ENCODE measurements at places on chromosomes 7 and 10. TPM values are rescaled to one million over a fixed set of nuclear protein-coding genes. Genes with fewer than 3 reads are reported as not detected.

GRCh38 chr10:109774121-109774440 lies 149.2 kb downstream of the XPNPEP1 start:
- no peak for DNase-seq

GRCh38 chr7:110861163-110861562 lies 229.8 kb upstream of the LRRN3 start:
- no peak for DNase-seq

DNA sequence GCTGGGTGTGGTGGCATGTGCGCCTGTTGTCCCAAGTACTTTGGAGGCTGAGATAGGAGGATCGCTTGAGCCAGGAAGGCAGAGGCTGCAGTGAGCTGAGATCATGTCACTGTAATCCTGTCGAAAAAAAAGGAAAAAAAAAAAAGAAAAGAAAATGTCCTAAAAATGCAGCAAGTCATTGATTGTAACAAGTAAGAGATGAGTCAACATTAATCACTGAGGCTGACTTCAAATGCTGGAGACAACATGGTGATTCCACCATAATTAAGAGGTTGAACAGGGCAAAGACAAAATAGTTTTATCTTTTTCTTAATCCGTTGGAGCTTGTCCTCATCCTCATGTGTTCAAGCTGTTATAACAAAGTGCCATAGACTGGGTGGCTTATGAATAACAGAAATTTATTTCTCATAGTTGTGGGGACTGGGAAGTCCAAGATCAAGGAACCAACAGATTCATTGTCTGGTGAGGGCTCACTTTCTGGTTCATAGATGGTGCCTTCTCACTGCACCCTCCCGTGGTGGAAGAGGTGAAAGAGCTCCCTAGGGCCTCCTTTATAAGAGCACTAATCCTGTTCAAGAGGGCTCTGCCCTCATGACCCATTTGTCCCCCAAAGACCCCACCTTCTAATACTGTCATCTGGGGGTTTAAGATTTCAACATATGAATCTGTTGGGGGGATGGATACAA lies 60.3 kb downstream of the TBXAS1 start:
- DNase-seq, result no peak

GRCh38 chr7:157397036-157397720 lies 60.4 kb downstream of the DNAJB6 start:
- DNase-seq, result no peak

DNA sequence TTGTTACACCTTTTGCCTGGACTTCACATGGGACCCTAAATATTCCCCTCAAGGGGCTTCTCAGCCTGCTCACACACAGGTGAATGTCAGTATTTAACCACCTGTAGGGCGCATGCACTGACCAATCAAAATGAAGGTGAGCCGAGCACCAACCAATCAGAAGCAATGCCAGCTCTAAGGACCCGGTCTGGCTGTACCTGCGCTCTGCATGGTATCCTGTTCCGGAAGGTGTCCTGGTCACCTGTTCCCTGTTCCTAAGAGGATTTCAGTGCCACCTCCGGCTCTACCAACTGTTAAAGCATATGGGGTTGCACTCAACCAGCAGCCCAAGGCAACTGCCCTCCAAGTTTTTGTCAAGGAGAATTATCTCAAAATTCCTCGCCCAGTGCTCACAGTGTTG lies 18.4 kb upstream of the CALN1 start:
- no peak for DNase-seq

DNA sequence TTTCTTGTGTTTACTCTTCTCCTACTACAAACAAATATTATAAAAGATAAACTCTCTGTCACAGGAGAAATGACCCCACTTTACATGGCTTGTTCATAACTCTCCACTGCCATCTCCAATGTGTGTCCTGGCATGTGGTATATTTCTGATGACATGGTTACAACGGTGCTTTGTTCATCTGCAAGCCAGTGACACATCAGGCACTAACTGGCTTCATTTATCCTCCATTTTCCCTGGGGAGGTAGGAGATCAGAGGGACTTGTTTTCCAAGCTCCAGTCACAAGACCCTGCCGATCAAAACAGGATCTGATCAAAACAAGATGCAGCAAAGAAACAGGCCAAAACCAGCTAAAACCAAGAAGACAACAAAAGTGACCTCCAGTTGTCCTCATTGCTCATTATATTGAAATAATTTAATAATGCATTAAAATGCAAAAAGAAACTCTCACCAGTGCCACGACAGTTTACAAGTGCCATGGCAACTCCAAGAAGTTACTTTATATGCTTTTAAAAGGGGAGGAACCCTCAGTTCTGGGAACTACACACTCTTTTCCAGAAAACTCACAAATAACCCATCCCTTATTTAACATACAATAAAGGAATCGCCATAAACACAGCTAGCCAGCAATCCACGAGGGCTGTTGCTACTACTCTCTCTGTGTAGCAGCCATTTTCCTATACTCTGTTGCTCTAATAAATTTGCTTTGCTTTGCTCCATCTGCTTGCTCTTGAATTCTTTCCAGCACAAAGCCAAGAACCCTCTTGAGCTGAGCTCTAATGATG lies 224.2 kb downstream of the XPNPEP1 start:
- DNase-seq, result no peak

- DNase-seq, result no peak
Observed at GRCh38 chr10:86506062-86506461, 15.5 kb downstream of the WAPL start.

DNA sequence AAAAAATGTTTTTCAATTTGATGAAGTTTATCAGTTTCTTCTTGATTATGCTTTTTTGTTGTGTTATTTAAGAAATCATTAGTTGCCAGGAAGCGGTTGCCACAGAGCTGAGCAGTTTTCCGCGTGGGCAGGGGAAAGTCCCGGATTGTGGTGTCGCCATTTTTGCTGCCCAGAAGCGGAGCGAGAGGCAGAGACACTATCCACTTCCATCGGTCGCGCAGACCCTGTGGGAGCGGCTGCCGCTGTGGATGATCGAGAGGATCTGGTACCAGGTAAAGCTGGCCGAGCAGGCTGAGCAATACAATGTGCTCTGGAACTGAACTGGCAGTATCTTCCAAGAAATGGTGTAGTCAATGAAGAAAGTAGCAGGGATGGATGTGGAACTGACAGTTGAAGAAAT lies 119.8 kb downstream of the ZNF736 start:
- no peak for DNase-seq

DNA sequence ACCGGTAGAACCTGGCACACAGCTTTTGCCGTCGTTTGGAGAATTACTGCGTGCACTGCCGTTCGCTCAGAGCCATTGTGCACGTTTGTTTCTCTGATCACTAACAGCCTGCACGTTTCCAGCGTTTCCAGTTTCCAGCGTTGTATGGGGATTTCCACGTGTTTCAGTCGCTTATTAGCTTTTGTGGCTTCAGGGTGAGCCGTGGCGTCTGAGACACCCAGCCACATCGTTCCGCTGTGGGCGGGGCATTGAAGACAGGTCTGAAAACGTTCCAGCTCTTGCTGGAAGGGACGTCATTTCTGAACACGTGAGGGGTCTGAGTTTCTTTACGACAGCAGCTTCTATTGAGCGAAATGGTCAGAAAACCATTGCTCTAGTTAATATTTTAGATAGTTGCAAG lies 164.8 kb downstream of the DNAJB6 start:
- DNase-seq, result no peak

DNA sequence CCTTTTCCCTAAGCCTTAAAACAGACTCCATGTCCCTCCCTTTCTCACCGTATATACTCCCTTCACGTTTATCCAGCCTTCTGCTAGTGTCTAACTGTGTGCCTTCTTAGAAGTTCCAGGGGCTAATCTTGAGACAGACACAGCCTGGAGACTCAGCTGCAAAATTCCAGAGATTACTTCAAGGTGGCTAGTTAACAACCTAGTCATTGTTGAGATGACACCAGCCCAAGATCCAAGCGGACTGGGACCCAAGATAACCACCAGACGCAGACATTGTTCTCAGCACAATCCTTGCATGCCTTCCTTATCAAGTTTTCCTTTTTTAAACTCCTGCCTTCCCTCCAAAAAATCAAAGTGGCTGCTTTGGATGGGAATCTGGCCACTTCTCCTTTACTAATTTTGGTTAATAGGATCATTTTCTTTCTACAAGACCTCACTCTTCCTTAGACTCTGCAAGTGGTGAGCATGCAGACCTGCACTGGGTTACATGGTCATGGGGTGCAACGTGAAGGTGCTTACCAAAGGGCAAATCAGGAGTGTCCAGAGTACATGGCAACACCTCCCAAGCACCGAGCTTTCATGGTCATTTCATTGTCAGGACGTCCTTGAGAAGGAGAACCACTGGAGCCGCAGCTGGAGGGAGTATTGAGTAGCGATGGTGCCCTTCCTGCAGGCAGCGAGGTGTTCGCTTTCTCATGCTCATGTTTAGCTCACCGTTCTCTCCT lies 69.7 kb downstream of the ANLN start:
- DNase-seq, result no peak

DNA sequence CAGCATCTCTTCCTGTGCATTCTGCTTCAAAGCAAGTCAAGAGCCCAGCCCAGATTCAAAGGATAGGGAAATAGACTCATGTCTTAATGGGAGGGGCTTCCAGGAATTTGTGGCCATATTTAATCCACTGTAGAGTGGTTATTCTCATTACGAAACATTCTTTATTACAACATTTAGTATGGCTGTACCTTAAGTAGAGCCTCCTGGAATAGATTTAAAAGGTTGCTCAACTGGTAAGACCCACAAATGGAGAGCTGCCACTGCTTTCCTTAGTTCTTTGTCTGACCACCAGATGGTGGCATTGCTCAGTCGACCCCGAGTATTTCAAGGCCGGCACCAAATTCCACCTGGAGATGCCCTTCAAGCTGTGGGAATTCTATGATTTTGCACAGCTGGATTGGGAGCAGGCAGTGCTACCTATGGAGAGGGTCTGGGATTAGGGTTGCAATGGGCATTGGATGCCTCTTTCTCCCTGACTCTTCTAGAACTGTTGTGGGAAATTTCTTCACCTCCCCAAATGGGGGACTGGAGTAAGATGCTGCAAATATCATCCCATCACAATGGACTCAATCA lies 102.2 kb downstream of the RBM20 start:
- peak; percentile 85 for DNase-seq

DNA sequence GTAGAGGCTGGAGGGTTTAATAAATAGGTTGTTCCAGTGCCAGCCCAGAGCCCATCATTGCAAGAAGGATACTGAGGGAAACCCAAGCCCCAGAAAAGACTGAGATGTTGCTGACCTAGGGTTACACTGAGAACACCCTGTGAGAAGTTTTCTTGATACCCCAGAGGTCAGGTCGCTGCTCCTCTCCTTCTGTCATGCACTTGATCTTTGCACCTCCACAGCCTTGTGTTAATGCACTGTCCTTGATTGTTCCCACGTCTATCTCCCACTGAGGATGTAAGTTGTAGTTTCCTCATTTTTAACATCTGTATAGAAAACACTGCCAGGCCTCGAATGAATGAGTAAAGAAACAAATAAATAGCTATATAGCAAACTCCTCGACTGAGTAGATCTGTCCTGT lies 195.3 kb upstream of the AHR start:
- no peak for DNase-seq

DNA sequence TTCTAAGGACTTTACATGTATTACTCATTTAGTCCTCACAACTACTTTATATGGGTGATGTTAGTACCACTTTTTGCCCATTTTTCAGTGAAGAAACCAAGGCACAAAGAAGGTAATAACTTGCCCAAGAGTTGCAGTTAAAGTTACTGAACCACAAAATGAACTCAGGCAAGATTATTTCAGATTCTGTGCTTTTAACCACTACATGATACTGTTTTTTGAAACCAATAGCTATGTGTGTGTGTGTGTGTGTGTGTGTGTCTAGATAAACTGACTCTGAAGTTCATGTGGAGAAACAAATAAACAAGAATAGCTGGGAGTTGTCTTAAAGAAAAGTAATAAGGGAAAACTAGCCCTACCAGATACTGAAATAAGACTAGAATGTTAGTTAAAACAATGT lies 60.8 kb upstream of the OIT3 start:
- DNase-seq, result no peak

- DNase-seq, result peak; percentile 44
Observed at GRCh38 chr10:110076559-110077318, 69.0 kb downstream of the ADD3 start.

- DNase-seq, result peak; percentile 76
Observed at GRCh38 chr10:78974617-78975317, 94.0 kb upstream of the ZMIZ1 start.

DNA sequence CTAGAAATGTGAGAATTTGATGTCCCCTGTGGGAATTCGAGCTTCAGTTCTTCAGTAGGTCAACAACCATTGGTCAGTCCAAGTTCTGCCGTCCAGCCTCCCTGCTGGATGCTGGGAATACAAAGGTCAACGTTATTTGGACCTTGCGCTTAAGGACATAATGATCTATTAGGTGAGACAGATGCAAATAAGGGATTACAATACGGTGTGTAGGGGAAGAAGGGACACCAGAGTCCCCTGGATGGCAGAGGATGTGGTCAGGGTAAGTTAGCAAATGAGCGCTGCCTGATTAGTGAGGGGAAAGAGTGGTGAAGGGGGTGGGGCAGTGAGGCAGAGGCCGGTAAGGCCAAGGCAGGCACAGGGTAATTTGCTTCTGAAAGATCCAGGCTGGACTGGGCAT lies 16.2 kb downstream of the CCNY start:
- no peak for DNase-seq

- no peak for DNase-seq
Observed at GRCh38 chr7:97270280-97270679, 152.8 kb downstream of the SDHAF3 start.

GRCh38 chr10:22609251-22609650 lies 105.1 kb downstream of the PIP4K2A start:
- no peak for DNase-seq

GRCh38 chr7:87580636-87581035 lies 20.0 kb downstream of the ABCB1 start:
- DNase-seq, result no peak

GRCh38 chr7:130593033-130593432 lies 75.5 kb downstream of the COPG2 start:
- no peak for DNase-seq

- peak; percentile 76 for DNase-seq
Observed at GRCh38 chr10:79079490-79080355, 11.0 kb downstream of the ZMIZ1 start.

SRRM3 gene
- 3.1 TPM for polyA plus RNA-seq

MOGAT3 gene
- polyA plus RNA-seq, result 10.5 TPM

CYP3A4 gene
- 25.6 TPM for polyA plus RNA-seq

ASZ1 gene
- polyA plus RNA-seq, result 0.10 TPM

C10orf67 gene
- not detected for polyA plus RNA-seq

NUB1 gene
- polyA plus RNA-seq, result 28.4 TPM

HOXA11 gene
- 7.6 TPM for polyA plus RNA-seq

EGR2 gene
- polyA plus RNA-seq, result 16.1 TPM

SLC39A12 gene
- polyA plus RNA-seq, result not detected

HHEX gene
- polyA plus RNA-seq, result 18.4 TPM

CHAT gene
- 0.88 TPM for polyA plus RNA-seq

COBL gene
- 8.6 TPM for polyA plus RNA-seq

Measured in hepatocyte (in vitro differentiated cells).